Colonic mucosa (tissue), 4 donors: ENCODE measurements at places on chromosomes 11 and 22.
A peak's percentile ranks its signal among the peaks of the same experiment; 100 is the strongest.

DNA sequence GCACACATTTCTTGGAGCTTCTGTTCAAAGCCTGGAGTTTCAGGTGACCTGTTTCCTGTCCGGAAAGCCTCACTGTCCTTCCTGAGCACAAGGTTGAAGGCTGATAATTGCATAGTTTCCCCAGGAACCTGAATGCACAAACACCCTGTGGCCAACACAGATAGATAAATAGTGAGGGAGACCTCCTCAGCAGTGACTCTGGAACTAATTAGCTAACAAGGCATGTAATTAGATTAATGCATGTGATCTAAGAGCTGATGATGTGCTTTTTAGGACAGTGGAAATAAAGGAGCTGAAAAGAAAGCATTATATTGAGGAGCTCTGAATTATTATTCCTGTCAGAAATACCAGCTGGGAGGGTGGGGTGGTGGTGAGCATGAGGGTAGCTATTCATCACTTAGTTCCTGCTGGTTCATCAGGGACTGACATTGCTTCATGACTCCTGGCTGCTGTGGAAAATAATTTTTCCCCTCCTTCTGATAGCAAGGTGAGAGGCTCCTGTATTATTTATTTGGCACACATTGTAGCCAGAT, 101.1 kb downstream of the NELL1 start:
- DNase-seq, result no peak

DNA sequence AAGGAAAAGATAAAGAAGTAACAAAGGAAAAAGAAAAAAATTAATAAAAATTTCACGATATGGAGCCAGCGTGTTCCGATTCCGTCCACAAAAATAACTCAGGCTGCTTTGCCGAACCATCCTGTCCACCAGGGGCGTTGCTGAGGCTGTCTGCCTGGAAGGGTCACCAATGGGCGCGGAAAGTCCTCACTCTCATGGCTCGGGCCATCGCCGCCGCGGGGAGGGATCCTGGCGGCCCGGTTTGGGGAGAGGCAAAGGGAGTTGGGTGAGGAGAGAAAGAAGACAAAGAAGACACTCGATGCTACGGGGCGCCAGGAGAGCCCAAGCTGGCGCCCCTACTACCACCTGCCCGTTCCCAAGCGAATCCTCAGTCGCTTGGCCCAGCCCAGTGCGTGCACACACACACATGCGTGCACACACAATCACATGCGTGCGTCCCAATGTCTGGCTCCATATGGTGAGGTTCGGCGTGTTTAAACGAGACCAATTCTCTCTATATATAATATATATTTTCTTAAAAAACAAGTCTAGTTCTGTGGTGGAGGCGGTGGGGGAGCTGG, 5.6 kb upstream of the PYGM start:
- no peak for DNase-seq

GRCh38 chr11:18065572-18065971, 19.5 kb upstream of the TPH1 start:
- peak; percentile 52 for DNase-seq

GRCh38 chr11:64163951-64164350, 2.0 kb downstream of the MACROD1 start:
- no peak for DNase-seq

DNA sequence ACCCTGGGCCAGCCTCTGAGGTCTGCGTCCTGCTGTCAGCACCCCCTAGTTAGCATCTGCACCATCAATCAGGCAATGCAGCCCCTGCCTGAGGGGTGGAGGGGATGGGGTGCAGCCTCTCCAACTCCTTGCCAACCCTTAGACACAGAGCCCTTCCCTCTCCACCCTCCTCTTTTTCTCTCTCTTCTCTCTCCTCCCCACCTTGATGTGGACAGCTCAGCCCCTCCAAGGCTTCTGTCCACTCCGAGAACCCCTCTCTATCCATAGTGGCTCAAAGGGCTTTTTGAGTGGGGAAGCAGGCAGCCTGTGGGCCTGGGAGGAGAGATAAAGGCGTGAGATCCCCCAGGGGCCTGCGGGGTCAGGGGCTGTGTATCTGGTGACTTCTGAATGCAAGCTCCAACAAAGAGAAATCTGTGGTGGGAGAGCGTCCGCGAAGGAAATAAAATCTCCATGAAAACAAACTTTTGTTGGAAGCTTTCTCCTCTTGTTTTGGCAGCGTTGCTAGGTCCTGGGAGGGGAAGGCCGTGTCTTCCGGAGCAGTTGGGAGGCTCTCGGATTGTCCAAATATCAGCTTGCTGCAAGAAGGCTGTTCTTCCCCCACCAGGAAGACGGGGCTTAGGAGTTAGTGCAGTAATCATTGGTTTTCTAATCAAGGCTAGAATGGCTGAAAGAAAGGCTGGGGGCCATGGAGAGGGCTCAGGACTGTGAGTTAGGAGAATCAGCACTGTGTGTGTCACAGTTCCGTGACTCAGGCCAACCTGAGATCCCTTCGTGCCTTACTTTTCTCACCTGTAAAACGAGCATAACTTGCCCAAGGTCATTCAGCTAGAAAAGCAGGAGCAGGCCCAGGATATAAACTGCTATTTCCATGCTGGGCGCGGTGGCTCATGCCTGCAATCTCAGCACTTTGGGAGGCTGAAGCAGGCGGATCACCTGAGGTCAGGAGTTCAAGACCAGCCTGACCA, 50.3 kb downstream of the PKNOX2 start:
- no peak for DNase-seq

DNA sequence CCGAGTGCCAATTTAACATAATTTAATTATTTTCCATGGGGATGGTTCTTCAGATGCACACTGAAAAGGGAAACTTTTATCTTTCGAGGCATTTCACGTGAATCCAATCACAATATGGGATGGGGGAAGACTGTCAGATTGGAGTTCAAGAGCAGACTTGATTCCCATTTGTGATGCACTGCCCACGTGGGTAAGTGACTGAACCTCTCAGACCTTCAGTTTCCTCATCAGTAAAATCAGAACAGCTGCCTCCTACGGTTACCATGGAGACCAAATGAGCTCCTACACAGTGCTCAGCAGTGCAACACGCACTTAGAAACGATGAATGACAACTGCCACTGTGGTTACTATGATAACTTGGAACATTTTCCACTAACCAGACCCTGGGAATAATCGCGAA, 21.7 kb downstream of the KIAA0930 start:
- no peak for DNase-seq

GRCh38 chr11:10701982-10702381, 8.4 kb upstream of the IRAG1 start:
- DNase-seq, result no peak
